Spleen (tissue), 13 donors: ENCODE measurements at places on chromosomes 7 and 10. TPM values are rescaled to one million over a fixed set of nuclear protein-coding genes. Genes with fewer than 3 reads are reported as not detected.

DNA sequence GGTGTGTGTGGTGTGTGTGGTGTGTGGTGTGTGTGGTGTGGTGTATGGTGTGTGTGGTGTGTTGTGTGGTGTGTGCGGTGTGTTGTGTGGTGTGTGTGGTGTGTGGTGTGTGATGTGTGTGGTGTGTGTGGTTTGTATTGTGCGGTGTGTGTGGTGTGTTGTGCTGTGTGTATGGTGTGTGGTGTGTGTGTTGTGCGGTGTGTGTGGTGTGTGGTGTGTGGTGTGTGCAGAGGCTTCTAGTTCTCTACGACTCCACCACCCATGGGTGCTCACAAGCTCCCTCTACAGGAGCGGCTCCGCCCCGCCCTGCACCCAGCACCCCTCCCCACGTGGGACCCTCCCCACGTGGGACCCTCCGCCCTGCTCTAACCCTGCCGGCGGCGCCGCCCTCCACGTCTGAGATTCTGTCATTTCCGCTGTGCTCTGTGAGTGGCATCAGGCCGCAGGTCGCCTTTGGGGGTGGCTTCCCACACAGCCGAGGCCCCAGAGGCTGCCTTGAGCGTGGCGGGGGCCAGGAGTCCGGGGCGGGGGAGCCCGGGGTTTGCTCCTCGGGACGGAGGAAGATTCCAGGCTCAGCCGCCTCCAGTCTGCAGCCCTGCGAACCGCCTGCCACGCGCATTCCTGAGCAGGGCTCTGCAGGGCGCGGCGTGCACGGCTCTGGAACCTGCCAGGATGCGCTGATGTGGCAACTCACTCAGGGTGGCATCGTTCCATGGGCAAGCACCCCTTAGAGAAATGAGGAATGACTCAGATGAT, 37.0 kb upstream of the DNAJB6 start:
- peak; percentile 81 for DNase-seq

DNA sequence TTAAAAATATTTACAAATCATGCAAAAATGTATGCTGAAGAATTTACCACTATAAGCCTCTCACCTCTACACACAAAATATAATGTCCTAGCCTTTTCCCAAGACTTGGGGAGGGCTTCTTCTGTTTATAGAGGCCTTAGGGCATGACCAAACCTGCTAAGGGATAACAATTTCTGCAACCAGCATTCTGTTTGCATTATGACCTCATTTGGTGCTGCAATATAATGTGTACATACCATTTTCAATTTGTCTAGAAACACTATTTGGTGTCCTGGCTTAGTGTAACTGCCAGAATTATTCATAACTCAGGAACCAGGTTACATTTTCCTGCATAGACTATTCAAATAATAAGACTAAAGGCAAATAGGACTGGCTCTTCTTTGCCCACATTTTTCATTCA, 446.6 kb upstream of the SORCS1 start:
- DNase-seq = no peak

Gene MSMB
- total RNA-seq = not detected

Gene MYO3A
- 1.3 TPM for total RNA-seq

Gene WEE2
- not detected for total RNA-seq

DNA sequence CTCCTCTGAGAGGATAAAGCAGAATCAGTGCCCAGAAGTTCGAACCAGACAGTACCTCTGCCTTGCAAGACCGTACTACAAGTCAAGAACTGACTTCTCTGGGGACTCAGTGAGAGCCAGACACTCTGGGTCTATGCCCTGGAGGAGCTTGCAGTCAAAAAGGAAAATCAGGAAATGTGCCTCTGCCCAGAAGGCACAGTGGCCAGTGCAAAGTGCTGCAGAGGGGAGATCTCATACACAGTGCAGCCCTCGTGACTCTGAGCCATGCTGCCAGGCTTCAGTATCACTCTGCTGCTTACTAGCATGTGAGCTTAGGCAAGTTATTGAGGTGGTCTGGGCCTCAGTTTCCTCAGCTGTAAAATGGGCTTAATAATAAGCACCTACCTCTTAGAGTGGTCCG, 144.0 kb upstream of the NPY start:
- DNase-seq = no peak

DNA sequence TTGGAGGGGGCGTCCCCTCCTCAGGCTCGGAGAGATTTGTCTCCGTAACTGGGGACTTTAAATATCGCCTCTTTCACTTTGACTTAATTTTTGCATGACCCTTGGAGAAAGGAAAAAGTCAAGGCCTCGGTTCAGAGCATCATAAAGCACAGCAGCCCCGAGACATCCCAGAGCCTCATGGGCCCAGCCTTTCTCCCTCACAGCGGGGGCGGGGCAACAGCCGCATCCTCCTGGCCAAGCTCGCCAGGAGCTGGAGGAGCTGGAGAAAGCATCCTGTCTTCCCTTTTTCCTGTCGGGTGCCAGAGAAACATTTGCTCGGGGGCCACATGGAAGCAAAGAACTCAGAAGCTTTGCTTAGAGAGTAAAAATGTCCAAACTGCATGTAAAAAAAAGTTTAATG, 43.6 kb upstream of the DPYSL4 start:
- no peak for DNase-seq

GRCh38 chr7:107962817-107963216, 40.1 kb downstream of the LAMB1 start:
- no peak for DNase-seq

- no peak for DNase-seq
These were observed 35.9 kb downstream of the BLNK start for GRCh38 chr10:96235326-96236089.

GRCh38 chr10:36163827-36164226, 521.7 kb upstream of the FZD8 start:
- DNase-seq = no peak

Gene BICC1
- 5.4 TPM for total RNA-seq

Gene DTX2
- 41.2 TPM for total RNA-seq

DNA sequence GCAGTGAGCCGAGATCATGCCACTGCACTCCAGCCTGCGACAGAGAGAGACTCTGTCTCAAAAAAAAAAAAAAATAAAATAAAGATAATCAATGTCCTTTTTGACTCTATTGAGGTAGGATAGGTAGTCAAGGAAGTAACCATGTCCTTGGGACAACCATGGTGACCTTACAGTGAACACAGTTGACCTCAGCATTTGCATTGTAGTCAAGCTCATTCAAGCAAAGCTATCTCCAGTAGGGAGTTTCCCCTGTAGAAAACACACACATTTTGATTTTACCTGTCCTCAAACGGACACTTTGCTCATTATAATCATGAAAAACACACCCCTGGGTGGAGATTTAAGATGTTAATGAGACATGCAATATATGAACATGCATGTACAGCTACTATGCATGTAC, 171.7 kb downstream of the KIF20B start:
- DNase-seq = no peak

- no peak for DNase-seq
These were observed 18.2 kb upstream of the ZNF467 start for GRCh38 chr7:149791411-149792219.

- DNase-seq = no peak
These were observed 510.2 kb downstream of the RPS24 start for GRCh38 chr10:78543749-78544362.

Gene GBX1
- not detected for total RNA-seq

Gene LRRN3
- 0.28 TPM for total RNA-seq

Gene RASA4B
- total RNA-seq = 50.5 TPM

Gene SRRT
- 160 TPM for total RNA-seq

Gene CALCR
- not detected for total RNA-seq

Gene RTKN2
- 4.9 TPM for total RNA-seq

GRCh38 chr7:2774935-2775334, 69.2 kb downstream of the GNA12 start:
- no peak for DNase-seq

Gene RNF32
- 0.34 TPM for total RNA-seq
